ENCODE measurements at places on chromosomes 7 and 10.
A peak's percentile ranks its signal among the peaks of the same experiment; 100 is the strongest.

DNA sequence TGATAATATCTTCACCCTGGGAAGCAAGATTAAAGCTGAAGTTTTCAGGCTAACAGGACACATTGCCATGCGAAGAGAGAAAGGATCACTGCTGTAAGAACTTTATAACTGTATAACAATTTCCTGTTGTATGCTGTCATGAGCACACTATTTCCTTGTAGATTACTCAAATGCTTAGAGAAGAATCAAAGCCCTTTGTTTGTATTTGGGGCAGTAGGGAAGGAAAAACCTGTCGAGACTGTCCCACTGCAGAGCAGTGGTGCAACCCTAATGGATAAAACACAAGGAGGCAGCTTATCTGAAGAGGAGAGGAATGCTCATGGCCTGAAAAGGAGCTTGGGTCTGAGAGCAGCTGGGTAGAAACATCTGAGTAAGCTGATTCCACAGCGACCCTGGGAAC lies 327.7 kb upstream of the NPSR1 start:
- DNase-seq: no peak

DNA sequence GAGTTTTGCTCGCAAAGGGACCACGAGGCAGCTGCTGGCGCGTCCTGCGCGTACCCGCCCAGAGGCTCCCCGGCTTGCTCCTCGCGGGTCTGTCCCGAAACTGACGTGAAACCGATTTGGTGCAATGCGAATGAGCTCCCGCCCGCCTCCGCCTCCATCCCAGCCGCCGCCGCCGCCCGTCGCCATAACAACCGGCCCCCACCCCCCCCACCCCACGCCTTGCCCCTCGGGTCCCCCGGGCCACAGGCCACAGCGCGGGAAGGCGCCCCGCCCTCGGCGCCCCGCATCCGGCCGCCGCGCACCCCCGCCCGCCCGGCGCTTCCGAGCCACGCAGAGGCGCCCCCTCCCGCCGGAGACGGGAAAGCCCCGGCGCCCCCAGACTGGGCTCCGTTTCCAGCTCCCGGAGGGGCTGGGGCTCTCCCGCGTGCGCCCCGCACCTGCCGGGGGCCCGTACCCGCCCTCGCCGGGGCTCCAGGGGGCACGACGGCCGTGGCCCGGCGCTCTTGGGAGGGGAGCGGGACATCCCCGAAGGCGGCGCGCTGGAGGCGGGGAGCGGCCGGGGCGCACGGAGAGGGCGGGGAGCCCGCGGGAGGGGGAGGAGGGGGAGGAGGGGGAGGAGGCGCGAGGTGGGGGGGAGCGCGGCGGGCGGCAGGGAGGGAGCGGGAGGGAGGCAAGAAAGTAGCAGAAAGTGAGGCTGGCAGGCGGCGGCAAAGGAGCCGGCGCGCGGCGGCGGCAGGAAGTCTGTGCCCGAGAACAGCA lies at the start of gene CAMK1D:
TSS of gene CAMK1D (plus strand) at position 678 of the 759 bp plus-strand sequence.
- DNase-seq: peak; percentile 83

DNA sequence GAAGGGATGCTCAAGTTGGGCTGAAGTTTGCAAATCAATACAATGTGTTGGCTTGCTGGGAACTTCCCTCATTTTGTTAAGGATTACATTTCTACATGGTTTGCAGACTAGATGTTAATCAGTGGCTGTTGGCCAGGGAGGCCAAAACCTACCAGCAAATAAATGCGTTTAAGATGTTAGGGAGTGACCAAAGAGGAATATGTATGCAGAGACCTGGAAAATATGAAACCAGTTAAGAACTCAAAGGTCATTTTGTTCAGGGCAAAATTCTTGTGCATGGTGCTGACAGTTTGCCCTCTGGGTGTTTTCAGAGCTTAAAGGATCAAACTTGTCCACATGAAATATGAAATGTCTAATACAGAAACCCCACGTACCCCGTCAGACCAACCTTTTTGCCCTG lies 30.3 kb downstream of the GATA3 start:
- DNase-seq: no peak

DNA sequence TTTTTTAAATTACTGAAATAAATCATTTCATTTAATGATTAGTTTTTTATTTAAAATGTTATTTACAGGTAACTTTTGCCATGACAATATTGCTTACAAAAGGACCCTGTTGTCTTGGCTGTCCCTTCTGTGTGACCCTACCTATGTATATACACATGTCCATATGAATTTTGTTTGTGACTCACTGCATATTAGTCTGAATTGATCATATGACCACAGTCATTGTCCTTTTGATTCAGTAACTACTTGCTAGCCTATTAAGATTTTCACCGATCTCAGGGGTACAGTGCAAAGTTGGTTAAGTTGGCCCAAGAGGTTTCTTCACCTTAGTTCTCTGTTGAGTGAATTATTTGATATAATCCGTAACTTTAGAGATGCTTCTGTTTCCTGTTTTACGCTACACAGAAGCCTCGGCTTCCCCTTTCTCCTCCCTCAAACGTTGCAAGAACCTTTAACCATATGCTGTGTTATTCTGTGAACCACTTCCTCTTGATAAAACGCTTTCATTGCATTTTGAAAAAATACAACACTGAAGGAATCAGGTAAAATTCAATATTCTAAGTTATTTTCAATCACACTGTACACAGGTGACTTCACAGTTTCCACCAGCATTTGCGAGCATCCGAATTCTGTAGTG lies 43.9 kb downstream of the APBB1IP start:
- DNase-seq: peak; percentile 93

DNA sequence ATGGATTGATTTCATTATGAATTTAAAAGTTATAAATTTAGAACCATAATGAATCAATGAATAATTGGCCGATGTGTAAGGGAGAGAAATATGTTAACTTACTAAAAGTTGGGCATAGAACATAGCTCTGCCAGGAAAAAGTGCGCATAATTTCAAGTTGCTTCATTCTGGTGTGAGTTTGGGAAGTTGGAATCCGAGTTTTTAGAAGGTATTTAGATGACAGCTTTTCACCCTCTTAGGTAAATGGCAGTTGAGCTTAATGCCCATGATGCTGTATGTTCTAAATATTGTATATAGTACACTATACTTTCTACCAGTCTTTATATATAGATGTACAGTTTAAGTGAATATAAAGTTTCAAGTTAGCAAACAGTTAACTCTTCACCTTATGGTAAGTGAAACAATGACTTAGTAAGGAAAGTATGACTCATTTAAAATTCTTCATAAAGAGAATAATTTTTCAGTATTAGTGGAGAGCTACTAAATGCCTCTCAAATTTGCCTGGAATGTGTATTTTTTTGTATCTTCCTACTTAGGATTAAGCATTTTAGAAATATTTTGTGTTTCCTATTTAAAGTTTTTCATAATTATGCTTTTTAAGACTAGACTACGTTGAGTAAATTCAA lies 1.6 kb downstream of the C1GALT1 start:
- DNase-seq: no peak

GRCh38 chr10:12937527-12937926 lies 64.0 kb downstream of the CCDC3 start:
- DNase-seq: no peak

DNA sequence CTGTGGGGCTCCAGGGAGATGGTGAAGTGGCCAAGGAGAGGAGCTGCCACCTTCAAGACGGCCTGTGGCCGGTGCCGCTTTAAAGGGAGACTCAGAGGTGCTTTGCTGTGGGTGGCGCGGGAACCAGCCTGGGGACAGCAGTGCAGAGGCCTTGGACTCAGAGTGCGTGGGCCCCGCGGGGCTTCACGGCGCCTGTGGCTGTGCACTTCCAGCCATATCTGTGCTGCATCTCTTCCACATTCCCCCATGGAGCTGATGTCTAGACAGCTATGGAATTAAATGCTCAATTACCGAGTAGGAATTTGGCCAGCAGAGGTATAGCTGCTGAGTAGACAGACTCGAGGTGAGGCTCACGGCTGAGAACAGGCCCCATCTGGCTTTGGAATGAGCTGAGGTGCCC lies 41.7 kb downstream of the HTRA1 start:
- no peak for DNase-seq

- no peak for DNase-seq
Observed at GRCh38 chr7:8625612-8626011, 192.2 kb downstream of the NXPH1 start.

GRCh38 chr10:51405580-51406351 lies 293.6 kb downstream of the CSTF2T start:
- no peak for DNase-seq

- DNase-seq: no peak
Observed at GRCh38 chr7:100220586-100221230, 959 bp downstream of the PVRIG start.

DNA sequence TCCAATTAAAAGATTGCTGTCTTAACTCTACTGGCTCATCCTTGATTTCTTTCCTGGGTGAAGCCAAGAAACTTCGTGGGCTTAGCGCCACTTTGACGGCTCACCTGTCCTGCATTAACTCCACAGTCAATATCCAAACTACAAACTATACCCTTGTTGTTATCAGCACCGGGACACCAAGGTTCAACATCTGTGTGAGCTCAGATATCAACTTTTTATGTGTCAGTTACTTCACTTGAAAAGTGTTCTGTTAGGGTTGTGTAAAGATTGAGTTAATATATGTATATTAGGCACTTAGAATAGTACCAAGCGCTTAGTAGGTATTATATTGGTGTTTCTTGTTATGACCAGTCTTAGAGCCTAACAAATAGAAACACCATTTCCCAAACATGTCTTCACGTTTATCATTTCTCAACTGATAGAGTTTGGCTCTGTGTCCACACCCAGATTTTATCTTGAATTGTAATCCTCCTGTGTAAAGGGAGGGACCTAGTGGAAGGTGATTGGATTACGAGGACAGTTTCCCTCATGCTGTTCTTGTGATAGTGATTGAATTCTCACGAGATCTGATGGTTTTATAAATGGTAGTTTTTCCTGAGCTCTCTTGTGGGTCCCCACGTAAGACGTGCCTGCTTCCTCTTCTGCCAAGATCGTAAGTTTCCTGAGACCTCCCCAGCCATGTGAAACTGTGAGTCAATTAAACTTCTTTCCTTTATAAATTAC lies 19.0 kb upstream of the ST8SIA6 start:
- DNase-seq: no peak

GRCh38 chr10:114607358-114607998 lies 50.6 kb downstream of the ABLIM1 start:
- no peak for DNase-seq

DNA sequence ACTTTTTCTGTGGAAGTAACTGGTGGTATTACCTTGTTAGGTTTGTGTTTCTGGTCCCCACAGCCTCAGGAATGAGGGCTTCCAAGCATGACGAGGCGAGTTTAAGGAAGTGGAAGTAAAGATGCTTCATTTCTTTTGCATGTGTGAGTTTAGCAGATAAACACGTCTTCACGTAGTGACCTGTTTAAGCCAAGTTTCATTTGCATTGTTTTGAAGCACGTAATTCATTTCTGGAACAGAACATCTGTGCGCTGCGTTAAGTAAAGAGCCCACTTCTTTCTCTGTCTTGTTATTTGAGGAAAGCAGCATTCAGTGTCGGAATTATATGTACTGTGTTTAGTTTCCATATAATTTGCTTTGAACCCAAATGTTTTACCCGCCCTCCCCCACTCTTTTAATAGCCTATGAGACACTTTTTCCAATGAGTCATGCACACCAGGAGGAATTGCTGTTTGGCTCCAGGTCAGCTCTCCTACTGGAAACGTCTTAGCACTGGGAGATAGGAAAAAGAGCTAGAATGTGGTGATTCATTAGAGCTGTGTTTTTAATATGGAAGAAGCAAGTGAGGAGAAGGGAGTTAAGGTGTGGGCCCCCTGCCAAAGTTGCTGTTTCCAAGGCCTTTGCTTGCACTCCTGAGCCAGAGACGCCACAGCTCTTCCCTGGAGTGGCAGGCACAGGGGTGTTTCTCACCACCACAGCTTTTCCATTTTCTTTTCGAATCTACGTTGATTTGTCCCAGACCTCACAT lies 36.7 kb downstream of the BTBD16 start:
- DNase-seq: no peak

GRCh38 chr7:146455091-146455655 lies 338.6 kb downstream of the CNTNAP2 start:
- no peak for DNase-seq

DNA sequence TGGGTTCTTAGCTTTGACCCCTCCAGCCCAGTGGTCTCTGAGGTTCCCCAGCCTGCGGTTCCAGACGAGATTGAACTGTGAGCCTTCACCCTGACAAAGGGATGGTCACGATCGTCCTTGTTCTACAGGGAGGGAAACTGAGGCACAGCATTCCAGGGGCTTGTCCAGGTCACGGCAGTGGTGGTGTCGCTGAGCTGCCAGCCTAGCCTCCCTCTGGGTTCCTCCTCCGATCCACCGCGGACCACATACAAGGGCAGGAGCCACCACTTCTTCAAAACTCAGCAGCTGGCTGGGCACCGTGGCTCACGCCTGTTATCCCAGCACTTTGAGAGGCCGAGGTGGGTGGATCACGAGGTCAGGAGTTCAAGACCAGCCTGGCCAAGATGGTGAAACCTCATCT lies 35.8 kb downstream of the ELFN1 start:
- DNase-seq: no peak

DNA sequence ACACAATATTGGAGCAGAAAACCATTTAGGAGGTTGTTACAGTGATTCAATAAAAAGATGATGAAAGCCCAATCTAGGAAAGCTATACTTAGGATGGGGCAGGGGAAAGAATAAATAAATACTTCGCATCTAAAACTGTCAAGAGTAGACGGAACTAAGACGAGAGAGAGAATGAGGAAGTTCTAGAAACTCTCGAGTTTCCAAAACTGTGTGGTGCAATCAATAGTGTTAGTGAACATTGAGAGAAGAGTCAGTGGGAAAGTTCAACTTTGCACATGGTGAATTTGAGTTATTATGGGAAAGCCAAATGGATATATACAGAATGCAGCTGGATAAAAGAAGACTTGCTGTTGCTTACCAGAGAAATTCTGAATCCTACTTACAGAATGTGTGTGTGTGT lies 133.8 kb upstream of the MEOX2 start:
- no peak for DNase-seq

DNA sequence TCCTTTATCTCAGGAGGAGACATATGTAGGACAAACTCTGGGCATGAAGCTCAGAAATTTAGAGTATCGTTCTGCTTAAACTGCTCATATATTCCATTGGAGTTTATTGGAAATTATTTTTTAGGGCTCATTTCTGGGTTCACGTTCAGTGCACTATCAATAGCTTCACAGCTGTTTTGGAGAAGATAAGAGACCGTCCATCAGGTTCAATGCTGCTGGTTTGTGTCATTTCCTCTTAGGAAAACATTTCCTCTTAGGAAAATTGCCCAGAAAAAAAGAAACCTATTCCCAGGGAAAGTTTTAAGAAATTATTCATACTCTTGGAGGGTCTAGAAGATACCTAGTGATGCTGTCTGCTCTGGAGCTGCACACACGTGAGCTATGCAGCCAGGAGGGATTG lies 691.7 kb downstream of the GRID1 start:
- DNase-seq: no peak

DNA sequence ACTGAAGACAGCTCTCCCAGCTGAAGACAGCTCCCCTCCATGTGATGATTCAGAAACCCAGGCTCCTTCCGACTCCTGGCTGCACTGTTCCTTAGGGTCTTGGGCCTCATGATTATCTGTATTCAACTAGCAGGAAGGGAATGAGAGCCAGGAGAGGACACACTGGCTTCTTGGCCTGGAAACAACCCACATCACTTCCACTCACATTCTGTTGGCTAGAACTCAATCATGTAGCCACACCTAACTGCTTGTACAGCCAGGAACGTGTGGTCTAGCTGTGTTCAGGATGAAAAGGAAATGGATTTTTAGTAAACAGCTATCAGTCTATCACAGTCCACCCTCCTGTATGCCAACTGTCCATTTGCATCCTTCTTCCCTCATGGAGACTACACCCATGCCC lies 30.5 kb upstream of the XPNPEP1 start:
- DNase-seq: no peak

- DNase-seq: no peak
Observed at GRCh38 chr10:86111902-86112545, 254.6 kb downstream of the GRID1 start.

- DNase-seq: no peak
Observed at GRCh38 chr7:149772956-149773434, 393 bp downstream of the ZNF467 start.

GRCh38 chr7:157875230-157876179 lies 538.7 kb downstream of the DNAJB6 start:
- DNase-seq: peak; percentile 32

All from Jurkat, Clone E6-1 (cell line).